ENCODE measurements at places on chromosomes 2 and 18.
A peak's percentile ranks its signal among the peaks of the same experiment; 100 is the strongest.

GRCh38 chr2:237919593-237919992 lies 47.2 kb upstream of the UBE2F start:
- H3K36me3 ChIP-seq, result no peaks in the 10 kb centered on the region
- no peak for DNase-seq
- peaks cover 10% of the 10 kb centered on the region for H3K4me1 ChIP-seq
- no peak overlapping the region for H3K27ac ChIP-seq
- H3K27me3 ChIP-seq, result no peaks in the 10 kb centered on the region
- no peak overlapping the region for H3K4me3 ChIP-seq

- no peak overlapping the region for H3K4me3 ChIP-seq
- no peaks in the 10 kb centered on the region for H3K4me1 ChIP-seq
- DNase-seq, result no peak
- no peaks in the 10 kb centered on the region for H3K27me3 ChIP-seq
- H3K27ac ChIP-seq, result peak overlapping the region; percentile 46
Observed at GRCh38 chr18:56570978-56571377, 67.4 kb downstream of the TXNL1 start.

DNA sequence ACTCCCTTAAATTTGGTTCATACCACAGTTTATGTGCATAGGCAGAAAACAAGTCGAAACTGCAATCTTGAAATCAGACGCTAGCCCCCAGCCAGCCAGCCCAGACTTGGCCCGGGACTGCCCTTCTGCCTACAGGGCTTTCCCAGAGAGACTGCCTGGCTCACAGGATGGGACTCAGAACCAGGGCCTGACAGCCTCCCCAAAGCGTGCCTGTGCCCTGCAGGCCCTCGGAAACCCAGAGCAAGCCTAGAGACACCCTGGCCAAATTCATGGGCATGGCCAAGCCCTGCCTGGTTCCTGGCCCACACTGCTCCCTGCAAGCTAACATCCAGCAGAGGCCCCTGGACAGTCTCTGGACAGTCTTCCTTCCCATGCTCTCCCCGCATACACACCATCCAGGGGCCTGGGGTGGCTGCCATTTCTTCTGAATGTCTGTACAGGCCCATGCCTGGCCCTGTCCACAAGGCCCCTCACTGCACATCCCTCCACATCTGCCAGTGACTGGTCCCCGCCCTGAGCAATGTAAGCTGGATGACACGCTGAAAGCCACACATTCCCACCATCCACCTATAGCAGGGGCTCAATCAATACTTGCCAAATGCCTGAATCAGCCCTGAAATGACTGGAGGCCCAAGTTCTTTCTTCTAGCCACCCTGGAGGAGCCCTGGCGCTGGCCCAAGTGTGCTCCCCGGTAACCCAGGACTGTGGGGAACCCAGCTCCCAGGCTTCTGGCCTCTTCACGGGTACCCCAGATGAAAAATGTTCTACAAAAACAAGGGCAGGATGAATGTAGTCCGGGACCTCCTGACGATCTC lies 73.1 kb downstream of the HDAC4 start:
- H3K27ac ChIP-seq, result peak overlapping the region; percentile 99
- H3K27me3 ChIP-seq, result no peaks in the 10 kb centered on the region
- peak overlapping the region; percentile 1 for H3K4me3 ChIP-seq
- peaks cover 58% of the 10 kb centered on the region for H3K4me1 ChIP-seq
- H3K36me3 ChIP-seq, result no peaks in the 10 kb centered on the region

- no peak overlapping the region for H3K27ac ChIP-seq
- no peaks in the 10 kb centered on the region for H3K27me3 ChIP-seq
- H3K4me3 ChIP-seq, result no peak overlapping the region
Observed at GRCh38 chr2:53150146-53150545, 617.5 kb upstream of the CHAC2 start.

- peaks cover 19% of the 10 kb centered on the region for H3K4me1 ChIP-seq
- H3K4me3 ChIP-seq, result no peak overlapping the region
- no peak for DNase-seq
- no peak overlapping the region for H3K27ac ChIP-seq
- no peaks in the 10 kb centered on the region for H3K36me3 ChIP-seq
Observed at GRCh38 chr18:32339045-32339444, 131.6 kb downstream of the GAREM1 start.

GRCh38 chr2:232369126-232369951 lies 9.2 kb upstream of the ALPP start:
- no peak overlapping the region for H3K27ac ChIP-seq
- H3K36me3 ChIP-seq, result no peaks in the 10 kb centered on the region
- no peak overlapping the region for H3K4me3 ChIP-seq
- H3K4me1 ChIP-seq, result no peaks in the 10 kb centered on the region

DNA sequence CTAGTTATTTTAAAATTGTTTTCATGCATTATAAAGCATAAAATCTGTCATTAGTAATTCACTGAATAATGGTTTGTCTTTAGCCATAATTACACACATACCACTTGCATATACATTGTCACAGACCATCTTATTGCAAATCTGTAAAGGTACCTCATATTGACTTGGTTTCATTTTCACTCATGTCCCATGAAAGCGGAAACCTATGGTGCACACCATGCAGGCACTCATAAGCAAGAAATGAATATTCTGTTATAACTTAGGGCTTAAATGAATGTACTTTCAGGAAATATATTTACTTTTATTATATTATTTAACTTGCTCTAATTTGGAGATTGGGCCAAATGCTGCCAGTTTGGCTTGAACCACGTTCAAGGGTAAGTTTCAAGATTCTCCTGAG lies 29.2 kb upstream of the STK17B start:
- H3K4me1 ChIP-seq, result peaks cover 8% of the 10 kb centered on the region
- H3K27me3 ChIP-seq, result no peaks in the 10 kb centered on the region
- no peak overlapping the region for H3K4me3 ChIP-seq
- H3K27ac ChIP-seq, result peak overlapping the region; percentile 26
- no peak for DNase-seq

DNA sequence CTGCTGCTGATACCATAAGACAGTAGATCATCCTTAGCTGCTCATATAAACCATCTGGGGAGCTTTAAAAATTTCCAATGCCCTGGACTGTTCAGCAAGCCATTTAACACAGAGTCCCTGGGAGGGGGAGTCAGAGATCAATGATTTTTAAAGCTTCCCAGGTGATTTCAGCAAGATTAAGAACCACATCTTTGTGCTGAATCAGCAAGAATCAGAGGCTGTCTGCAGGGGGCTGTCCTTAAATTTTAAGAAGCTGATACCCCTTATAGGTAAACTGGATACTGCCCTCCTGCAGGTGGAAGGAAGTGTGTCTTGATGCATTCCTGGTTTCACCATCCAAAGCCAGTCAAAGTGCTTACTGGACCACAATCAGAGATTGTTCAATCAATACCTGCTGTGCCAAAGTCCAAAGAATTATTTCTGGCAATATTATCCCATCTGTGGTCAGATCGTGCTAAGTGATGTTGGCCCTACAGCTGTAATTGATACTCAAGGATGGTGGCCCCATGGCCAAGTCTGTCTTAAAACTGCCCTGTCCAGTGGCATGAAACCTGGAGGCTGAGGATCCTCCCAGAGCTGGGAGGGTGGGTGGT lies 72.2 kb downstream of the BCL2L11 start:
- H3K36me3 ChIP-seq, result no peaks in the 10 kb centered on the region
- H3K4me1 ChIP-seq, result peaks cover 4% of the 10 kb centered on the region
- no peak for DNase-seq
- H3K27me3 ChIP-seq, result no peaks in the 10 kb centered on the region
- H3K4me3 ChIP-seq, result no peak overlapping the region

DNA sequence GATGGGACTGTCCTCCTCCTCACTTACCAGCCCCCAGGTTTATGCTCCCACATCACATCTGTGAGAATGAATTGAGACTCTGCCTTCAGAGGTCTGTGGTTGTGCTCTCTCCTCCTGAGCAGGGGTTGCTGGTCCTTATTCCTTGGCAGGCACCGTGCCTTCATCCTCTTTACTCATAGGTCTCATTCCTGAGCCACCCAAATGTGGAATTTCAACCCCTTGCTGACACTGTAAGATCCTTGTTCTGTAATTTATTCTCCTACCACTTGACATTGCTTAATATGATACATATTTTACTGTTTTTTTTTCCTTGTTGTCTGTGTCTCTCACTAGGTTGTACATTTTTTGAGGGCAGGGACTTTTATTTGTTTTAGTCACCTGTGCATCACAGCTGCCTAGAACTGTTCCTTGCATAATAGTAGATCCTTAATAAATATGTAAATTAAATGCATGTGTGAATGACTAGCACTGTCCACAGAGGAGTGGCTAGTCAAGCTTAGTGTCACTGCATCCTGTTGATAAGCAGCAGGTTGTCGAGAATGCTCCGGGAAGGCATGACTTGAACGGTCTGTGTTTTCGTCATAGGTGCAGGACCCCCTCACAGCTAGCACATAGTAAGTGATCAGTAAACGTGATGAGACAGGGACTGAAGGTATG lies 180.6 kb downstream of the ZNF407 start:
- H3K4me1 ChIP-seq, result no peaks in the 10 kb centered on the region
- H3K27me3 ChIP-seq, result no peaks in the 10 kb centered on the region
- H3K36me3 ChIP-seq, result no peaks in the 10 kb centered on the region
- DNase-seq, result no peak
- no peak overlapping the region for H3K27ac ChIP-seq
